CD4-positive, alpha-beta T cell treated with Interleukin-6 for 4 hours (primary cell): ENCODE measurements at places on chromosomes 16 and 17.

DNA sequence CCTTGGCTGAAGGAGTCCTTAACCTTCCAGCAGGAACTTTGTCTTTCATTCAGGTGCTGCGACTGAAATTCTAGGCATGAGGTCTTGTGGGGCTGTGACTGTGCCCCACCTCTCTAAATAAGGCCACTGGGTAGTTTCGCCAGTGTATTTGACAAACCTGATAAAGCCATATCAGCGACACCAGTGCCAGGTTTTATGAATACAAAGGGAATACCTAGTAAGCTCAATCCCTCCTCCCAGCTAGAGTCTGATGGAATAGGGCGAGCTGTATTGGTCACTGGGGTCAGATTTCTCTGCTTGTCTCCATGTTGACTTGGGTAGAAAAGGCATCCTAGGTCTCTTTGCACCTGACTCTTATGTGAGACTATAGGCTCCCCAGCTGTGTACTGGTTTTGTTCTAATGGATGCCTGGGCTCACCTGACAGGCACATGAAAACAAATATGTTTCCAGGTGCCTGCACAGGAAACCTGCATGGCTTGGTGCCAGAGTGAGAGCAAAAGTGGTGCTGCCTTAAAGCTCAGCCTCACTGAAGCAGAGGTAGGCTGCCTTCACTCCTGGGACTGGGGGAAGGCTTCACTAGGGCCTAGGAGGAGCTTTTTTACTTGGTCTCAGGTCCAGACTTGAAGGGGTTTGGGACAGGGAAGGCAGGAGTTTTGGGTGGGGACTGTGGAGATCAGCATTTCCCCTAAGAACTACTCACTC is 8.3 kb downstream of the SLC7A6 start:
- peak; percentile 85 for DNase-seq

- DNase-seq: no peak
Observed at GRCh38 chr16:14223632-14224031, 152.5 kb downstream of the MRTFB start.

DNA sequence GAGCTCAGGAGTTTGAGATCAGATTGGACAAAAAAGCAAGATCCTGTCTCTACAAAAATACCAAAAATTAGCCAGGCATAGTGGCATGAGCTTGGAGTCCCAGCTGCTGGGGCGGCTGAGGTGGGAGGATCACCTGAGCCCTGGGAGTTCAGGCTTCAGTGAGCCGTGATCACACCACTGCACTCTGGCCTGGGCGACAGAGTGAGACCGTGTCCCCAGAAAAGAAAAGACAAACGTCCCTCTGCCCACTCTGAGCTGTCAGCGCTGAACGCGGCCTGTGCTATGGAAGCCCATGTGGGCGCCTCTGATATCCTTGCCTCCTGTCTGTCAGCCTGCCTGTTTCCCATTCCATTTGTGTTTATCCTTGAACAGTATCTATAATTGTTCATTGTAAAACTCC is 50.7 kb downstream of the FOXK2 start:
- DNase-seq: no peak

DNA sequence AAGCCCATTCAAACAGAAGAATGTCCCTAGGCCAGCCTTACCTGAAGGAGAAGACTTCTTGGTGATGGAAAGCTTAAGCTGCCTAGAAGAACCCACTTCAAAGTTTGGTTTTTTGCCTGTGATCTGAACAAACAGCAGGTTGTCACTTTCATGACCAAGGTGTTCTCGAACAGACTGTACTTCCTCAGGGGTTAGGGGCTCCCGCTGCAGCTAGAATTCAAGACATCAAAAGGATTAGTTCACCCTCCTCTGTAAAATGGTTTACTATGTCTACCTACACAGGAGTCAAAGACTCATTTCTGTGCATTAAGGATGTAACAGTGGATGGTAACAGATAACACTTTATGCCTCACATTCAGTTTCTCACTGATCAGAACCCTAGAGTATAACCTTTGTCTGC is 13.2 kb downstream of the CIAPIN1 start:
- peak; percentile 50 for DNase-seq

DNA sequence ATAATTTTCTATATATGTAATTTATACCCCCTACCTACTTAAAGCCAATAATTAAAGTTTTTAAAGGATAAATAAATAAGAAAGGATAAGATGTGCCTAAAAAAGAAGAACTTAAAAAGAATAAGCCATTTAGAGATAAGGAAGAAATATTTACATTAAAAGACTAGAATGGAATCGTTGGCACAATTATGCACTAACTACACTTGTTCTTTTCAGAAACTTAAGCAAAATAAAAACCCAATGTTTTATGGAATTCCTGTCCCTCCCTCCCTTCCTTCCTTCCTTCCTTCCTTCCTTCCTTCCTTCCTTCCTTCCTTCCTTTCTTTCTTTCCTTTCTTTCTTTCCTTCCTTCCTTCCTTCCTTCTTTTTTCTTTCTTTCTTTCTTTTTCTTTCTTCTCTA is 4.5 kb upstream of the KRTAP4-6 start:
- no peak for DNase-seq

DNA sequence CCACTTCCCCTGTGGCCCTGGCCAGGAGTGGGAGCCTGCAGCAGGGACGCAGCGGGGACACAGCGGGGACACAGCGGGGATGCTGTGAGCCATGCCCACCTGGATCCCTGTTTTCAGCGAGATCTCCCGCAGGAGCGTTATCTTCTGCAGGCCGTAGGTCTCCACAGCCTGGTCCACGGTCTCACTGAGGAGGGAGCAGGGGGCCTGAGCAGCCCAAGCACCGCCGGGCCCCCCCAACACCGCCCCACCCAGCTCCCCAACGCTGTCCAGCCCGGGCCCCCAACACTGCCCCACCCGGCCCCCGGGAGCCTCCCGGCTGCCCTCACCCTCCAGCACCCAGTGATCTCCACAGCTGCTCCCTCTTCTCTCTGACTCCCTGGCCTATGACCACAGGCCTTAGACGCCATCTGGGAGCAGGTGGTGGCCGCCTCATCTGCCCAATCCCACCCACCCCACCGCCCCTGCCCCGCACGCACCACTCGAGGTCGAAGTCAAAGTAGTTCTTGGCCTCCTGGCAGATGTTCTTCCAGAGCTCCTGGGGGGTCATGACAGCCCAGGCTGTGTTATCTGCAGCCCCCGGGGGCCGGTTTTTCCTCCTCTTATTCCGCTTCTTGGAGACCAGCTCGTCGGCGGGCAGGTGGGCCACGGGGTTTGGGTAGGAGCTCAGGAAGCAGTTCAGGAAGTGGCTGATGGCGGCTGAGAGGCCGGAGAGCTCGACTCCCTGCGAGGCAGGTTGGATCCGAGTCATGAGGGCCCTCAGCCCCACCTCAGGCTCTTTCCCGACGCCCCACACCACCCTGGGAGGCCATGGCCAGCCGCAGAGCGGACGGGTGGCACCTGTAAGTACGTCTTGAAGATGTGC is 17.0 kb downstream of the CLUH start:
- no peak for DNase-seq

DNA sequence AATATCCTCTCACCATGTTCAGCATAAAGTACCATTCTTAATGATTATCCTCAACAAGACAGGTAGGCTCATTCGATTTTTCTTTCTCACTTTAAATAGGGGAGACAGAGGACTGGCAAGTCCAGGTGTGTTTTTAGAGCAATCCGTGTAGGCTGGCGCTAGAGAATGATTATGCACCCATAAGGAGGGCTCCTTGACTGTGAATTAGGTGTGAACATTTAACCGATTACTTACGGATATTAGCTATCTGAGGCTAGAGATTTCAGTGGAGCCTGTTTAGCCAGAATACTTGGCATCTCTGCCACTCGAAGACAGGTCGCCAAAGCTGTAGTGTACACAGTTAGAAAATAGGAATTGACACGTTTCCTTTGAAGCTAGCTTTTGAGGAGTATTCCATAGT is 1.9 kb downstream of the SEC14L1 start:
- no peak for DNase-seq

DNA sequence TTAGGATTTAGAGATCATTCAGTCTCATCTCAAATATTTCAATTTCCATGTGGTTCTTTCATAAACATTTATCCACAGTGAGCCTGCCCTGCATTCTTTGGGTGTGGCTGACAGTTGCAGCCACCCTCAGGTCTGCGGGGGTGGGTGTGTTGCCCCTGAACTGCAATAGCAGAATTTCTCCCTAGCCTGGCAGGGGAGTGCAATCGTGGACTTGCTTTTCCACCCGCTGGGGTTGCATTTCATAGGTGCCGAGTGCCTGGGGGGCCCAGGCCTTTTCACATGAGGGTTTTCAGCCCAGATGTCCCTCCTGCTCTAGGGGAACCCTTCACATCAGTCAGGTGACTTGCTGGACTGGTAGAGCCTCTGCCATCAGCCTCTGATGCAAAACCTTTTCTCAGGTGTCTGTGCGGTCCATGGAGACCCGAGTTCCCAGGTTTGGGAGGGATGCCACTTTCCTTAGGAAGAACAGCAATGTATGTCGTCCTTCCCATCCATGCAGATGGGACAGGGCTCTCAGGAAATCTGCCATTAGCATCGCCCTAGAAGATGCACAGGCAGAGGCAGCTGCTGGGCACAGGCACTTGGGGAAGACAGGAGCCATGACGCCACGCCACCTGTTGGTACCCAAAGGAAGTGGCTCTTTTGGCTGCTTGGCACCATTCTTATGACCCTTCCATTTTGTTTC is 2.4 kb upstream of the USP36 start:
- peak; percentile 70 for DNase-seq

DNA sequence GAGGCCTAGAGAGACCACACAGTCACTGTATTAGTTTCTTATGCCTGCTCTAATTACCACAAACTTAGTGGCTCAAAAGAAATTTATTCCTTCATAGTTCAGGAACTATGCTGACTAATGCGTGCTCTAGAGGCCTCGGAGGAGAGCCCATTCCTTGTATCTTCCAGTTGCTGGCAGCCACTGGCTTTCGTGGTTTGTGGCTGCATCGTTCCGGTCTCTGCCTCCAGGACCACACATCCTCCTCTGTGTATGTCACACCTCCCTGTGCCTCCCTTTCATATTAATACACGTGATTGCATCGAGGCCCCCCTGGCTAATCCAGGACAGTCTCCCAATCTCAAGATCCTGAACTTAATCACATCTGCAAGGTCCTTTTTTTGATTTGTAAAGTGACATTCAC is 16.9 kb upstream of the MYLK3 start:
- DNase-seq: no peak

- DNase-seq: no peak
Observed at GRCh38 chr17:34713687-34714086, 134.3 kb downstream of the TMEM132E start.

DNA sequence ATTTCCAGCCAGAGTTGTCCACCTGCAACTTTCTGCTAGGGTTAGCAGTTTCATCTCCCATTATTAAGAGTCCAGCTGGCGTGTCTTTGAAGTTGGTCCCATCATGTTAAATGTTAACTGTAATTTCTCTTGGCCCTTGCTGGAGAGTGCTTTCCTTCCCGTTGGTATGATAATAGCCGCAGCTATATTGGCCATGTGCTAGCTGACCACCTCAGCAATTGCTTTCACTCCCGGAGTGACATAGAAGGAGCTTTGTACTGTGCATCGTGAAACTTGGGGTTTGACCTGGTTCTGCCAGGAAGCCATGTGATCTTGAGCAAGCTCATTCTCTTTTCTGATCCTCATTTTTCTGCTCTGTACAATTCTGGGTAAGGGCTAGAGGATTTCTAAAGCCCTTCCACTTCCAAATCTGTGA is 81.0 kb upstream of the TBX2 start:
- no peak for DNase-seq

- no peak for DNase-seq
Observed at GRCh38 chr16:71920658-71921057, 25.3 kb downstream of the IST1 start.

DNA sequence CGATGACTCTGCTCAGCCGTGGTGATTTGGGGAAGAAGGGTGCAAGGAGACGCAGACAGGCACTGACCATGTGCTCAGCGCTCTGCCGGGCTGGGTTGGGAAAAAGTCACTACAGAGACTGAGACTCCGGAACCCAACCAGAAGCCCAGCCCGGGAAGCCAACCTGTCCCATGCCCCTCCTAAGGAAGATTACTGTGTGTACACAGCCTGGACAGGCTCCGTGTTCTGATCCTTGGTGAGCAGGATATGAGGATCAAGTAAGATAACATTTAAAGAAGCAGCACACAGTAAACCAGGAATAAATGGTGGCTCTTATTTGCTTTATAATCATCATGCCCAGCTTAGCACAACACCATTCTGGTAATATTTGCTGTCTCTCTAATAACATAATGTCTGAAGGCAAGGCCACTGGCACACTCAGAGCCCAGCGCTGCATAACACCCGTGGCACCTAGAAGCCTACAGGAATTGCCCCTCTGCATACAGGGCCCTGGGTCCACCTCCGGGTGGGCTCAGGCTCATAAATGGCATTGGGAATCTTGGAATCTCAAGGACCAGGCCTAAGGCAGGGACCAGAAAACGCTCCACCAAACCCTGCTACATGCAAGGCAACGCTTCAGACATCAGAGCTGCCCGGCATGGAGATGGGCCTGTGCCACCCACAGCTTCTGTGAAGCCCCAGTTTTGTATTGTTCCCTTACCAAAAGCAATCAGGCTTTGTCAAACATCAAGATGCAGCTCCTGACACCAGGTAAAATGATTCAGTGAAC is 113.5 kb downstream of the DYNLRB2 start:
- no peak for DNase-seq

- DNase-seq: no peak
Observed at GRCh38 chr17:65678546-65678945, 117.1 kb upstream of the AXIN2 start.

- DNase-seq: no peak
Observed at GRCh38 chr17:31366088-31366487, 25.4 kb upstream of the RAB11FIP4 start.

GRCh38 chr16:85983064-85983463 is 84.1 kb downstream of the IRF8 start:
- no peak for DNase-seq

DNA sequence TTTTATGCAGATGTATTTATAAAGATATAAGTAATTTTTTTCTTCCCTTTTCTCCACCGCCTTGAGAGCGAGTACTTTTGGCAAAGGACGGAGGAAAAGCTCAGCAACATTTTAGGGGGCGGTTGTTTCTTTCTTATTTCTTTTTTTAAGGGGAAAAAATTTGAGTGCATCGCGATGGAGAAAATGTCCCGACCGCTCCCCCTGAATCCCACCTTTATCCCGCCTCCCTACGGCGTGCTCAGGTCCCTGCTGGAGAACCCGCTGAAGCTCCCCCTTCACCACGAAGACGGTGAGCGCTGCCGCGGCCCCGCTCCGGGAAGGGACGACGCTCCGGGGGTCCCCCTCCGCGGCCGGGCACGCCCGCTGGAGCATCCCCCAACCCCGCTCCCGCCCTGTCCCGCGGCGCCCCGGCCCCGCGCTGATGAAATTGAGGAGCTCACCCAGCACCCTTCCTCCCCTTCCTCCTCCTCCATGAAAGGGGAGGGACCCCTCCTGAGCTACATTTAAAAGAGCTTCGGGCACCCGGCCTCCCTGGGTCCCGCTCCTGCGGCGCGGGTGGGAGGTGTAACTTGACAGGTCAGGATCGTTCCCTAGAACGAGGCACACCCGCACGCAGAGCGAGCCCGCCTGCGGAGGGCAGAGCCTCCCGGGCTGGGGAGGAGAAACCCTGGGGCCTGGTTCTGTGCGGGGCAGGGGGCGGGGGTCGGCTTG is 706 bp downstream of the HLF start:
- DNase-seq: peak; percentile 19
